ENCODE measurements at places on chromosomes 1 and 21.

DNA sequence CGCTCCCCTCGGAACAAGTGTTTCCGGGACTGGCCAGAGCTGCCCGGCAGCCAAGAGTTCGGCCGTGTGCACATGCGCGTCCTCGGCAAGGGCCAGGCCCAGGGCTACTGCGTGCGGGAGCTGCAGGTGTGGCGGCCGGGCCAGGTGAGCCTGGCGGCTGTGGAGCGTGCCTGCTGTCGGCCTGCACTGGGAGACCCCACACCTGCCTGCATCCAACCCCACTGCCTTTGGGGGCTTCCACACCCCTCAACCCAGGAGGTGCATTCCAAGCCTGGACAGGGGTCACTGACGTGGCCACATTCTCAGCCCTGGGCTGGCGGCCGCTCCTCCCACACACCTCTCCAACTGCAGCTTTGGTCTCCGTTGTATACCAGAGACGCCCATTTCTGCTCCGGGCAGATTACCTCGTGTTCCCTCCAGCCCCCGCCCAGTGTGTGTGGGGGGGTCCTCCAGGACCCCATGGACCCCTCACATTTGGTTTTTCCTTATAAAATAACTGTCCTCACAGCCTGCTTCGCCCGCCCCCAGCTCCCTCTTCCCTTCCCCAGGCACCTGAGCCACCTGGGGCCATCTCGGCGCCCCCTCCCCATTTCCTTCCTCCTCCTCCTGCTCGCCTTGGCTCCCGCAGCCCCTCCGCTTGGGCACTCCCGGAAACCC lies 6.1 kb downstream of the RNF223 start:
- no peak for DNase-seq

DNA sequence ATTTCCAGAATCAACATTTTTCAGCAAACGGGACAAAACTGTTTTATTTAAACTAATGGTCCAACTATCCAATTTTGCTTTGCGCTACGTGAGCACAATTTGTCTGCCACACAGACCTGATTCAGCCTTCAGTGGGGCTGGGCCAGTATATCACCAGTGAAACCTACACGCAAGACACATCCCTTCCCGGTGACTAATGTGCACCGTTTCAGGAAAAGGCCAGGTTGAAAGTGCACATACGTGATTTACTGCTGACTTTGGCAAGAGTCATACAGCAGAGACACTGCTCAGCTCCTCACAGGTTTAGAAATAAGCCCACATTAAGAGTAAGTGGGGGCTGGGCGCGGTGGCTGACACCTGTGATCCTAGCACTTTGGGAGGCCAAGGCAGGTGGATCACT lies 5.1 kb upstream of the TMEM51 start:
- no peak for DNase-seq

DNA sequence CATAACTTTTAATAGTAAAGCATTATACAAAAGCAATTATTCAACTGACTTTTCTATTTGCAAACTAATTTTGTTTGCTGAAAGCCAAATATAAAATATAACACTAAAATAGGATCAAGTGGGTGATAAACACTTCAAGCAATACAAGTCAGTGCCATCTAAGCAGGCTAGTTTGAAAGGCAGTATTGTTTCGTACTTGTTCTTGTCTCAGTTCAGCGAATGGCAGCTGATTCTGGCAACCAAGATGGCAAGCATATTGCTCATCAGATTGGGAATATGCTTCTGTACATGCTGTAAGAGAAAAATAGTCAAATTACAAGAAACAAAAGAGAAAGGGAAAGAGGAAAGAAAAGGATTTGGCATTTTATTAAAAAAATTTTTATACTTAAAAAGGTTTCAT lies 7.5 kb downstream of the TMEM59 start:
- DNase-seq, result no peak

DNA sequence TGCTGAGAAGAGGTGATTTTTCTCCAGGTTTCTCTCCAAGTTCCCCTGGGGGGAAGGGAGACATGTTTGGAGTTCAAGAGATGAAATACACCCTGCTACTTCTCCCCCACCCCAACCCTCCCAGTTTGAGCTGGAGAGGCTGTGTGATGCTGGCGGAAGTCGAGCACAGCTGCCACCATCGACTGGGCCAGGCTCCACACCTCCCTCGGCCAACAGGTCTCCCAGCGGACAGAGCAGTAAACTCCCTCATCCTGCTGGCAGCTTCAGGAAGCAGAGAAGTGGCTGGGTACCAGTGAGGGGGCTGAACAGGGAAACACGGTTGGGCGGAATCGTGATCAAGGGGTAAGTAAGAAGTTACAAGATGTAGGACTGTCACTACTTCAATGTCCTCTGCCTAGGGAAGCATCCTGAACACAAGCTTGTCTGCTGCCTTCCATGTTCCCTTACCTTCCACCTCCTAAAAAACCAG lies 6.6 kb upstream of the NHLH1 start:
- DNase-seq, result no peak

DNA sequence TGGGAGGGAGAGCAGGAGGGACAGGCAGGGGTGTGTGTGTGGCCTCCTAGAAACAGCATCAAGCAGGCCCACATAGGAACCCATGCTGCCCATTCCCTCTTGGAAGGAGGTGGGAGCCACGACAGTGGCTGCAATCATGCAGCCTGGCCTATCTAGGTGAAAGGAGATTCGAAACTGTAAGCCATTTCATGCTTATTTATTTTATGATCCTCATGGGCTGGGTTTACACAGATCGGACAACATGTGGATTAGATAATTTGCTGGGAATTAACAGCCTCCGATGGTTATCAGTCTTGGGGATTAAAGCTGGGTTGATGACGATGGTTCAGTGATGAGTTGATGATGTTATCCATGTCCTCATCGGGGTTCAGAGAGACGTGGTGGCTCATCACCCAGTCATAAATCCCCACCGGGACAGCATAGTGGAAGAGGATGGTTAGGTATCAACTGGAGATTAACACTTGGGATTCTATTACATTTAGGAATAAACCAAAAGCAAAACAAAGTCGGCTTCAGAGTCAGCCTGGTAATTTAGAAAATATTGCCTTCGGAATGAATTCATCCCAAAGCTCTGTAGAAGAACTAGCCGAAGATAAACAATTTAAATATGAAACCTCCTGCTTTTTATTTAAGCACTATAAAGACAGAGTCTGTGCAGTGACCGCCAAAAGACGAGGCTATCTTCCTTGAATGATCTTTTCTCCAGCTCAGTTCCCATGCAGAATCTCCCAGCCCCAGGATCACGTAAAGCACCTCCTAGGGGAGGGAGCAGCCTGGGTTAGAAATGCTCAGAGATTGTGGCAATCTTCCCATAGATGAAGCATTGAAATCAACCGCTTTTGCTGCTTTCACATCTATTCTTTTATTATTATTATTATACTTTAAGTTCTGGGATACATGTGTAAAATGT lies 252.8 kb downstream of the FOXD2 start:
- DNase-seq, result no peak

DNA sequence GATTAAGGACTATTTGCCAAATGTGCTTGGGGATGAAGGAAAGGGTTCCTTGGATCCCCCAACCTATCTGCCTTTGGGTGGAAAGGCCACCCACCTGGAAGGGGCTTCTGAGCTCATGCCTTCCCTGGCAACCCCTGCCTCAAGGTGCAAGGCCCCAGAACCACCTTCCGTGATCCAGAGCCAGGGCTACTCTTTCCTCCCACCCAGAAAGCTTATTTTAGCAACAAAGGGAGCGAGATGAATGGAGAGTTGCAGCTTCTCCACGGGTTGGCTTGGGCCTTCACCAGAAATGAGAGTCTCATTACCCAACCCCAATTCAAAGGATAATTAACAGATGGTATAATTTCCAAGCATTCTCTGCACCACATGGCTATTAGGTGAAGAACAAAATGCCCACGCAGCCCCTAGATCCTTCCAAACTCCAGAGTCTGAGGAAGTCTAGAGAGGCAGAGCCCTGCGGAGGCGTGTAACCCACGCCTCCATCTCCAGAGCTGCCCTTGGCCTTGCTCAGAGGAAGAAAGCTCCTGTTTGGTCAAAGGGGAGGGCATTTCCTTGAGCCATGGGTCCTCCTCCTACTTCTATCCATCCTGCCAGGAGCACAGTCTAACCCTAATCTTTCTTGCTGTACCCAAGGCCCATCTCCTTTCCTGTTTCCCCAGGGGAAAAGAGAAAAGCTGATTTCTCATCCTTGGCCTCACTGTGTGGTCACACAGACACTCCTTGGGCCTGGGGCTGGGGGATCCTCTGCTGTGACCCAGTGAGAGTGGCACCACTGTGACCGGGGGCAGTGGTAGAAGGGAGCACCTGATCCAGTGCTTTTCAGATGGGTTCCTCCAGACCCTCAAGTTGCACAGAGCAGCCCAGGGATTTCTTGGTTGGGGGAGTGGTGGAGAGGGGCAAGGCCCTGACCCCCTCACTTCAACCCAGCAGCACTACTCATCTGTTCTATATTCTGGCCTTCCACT lies 1.7 kb upstream of the CELSR2 start:
- no peak for DNase-seq

DNA sequence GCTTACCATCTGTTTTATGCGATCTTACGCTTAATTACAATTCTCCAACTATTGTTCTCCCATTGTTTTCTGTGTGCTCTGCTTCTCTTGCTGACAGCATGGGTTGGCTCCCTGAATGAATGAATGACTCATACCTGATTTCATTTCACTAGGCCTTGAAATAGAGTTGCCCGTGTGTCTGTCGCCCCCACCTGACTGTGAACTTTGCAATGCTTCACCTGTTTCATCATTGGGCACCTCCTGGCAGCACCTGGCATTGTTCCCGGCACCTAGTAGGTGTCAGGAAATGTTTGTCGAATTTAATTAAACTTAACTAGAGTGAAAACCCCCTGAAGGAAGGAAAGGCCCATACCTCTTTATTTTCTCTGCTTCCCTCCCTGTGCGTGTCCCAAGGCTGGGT lies 120.5 kb upstream of the KLHDC7A start:
- no peak for DNase-seq

DNA sequence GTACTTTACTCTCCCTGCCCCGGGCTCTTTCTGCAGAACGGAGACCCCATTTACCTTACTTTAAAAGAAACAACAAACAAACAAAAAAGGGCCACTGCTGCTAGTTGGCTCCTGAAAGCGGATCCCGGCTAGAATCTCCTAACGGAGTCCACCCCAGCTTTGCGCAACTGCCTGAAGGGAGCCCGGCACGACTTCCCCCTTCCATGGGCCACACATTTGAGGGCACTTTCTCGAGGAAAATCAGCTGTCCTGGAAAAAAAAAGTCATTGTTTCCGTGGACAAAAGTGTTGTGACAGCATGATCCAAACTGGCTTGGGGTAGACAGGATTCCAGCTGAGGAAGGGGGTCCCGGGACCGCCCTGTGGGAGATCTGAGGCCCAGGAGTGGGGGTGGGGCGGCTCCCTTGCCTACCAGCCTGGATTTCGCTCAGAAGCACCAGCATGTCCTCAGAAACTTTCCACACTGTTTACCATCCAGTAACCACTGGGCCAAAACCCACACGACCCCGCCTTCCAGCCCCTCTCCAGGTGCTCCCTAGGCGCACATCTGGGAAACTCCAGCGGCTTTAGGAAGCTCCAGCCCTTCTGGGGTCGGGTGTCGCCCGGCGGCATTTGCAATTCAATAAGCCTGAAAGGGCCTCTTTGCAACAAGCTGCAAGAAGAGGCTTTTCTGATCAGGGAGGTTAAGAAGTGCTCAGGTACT lies 4.8 kb downstream of the RIPK4 start:
- no peak for DNase-seq

GRCh38 chr1:85224734-85225623 lies 24.2 kb upstream of the SYDE2 start:
- no peak for DNase-seq

GRCh38 chr1:235999259-235999925 lies 65.5 kb downstream of the NID1 start:
- DNase-seq, result peak; percentile 56

- DNase-seq, result no peak
Observed at GRCh38 chr1:63575340-63575826, 17.8 kb upstream of the PGM1 start.

- no peak for DNase-seq
Observed at GRCh38 chr1:190478149-190479049, 735 bp upstream of the BRINP3 start.

DNA sequence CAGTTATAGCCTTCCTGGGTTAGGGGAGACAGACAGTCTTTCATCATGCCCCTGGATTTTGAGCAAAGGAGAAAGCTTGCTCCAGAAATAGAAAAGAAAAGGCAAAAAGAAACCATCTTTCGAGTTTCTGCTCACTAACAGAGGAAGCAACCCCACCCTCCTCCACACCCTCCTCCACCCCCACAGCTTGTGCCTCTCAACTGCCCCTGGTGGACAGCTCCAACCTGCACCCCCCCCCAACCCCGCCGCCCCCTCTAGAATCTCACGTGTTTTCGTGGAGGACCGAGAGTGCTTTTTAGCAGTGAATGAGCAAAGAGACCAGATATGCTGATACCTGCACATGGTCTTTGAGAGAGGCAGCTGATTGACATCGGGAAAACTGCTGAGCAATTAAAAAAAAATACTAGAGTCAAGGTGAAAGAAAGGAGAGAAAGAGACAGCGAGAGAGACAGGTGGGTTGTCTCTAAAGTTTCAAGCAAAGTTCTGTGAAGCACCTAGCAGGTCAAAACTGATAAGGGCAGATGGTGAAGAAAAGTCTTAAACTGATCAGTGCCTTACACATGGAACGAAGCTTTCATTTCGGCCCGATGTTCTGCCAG lies 358.3 kb downstream of the KIF26B start:
- DNase-seq, result no peak

GRCh38 chr1:64471218-64472039 lies 1.5 kb downstream of the CACHD1 start:
- DNase-seq, result no peak

DNA sequence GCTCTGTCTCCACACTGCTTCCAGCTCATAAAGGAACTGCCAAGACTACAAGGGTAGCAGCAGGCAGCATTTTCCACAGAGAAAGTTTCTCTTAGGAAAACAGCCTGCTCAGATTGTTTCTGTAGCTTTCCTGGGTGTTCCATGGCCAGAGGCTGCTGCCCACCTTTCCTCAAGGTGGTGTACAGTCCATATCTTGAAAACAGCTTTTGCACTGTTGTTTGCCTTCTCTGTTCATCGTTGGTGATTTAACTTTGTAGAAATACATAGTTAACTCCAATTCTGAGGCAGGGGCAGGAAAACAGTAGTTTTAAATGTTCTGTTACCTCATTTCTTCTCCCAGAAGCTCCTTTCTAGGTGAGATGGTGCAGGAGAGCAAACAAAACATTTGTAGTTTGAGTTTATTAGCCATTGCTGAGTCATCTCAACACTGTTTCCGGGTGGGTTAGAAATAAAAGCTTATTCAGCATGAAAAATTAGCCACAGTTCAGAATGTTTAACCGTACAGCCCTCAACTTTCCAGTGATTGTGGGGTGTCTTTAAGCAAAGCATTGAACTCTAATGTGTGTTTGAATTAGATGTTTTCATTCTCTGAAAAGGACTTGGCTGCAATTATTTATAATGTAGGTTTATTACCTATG lies 41.7 kb downstream of the DIP2A start:
- DNase-seq, result no peak

DNA sequence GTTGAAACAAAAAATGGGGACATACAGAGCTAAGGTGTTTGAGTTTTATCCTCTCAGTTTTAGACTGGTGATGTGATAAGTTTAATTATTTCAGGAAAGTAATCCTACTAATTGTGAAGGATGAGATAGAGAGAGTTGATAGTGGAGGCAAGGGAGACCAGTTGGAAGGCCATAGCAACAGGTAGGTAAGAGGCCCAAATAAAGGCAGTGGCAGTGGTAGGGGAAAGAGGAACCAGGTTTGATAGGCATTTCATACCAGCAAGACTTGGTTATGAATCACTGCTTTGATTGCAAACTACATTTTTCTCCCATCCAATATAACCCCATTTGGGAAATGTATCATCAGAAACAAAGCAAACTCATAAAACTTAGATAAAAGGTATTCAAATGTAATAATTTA lies 63.1 kb upstream of the SH3GLB1 start:
- DNase-seq, result no peak

- no peak for DNase-seq
Observed at GRCh38 chr1:11492235-11492634, 13.3 kb downstream of the DISP3 start.
